COLO829 (cell line): ENCODE measurements at places on chromosomes 13 and 19.
A peak's percentile ranks its signal among the peaks of the same experiment; 100 is the strongest.

DNA sequence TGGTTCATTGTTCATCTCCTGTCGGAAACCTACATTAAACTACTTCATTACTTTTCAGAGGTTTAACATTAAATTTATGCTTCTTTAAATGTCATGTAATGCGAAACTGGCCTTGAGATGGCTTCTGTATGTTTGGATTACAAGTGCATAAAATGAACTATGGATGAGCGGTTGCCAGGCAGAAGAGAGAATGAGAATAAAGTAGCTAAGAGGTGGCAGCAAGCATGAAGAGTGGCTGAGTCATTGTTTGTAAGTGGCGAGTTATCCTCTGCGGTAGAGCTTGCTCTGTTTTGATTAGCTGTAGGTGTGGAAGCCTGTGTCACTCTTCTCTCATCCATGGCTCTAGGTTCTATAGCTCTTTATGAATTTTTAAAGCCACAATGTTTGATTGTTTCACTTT is 1139.6 kb upstream of the PCDH9 start:
- DNase-seq, result no peak

GRCh38 chr13:105602956-105603670 is 932.3 kb downstream of the EFNB2 start:
- DNase-seq, result no peak

GRCh38 chr13:36924001-36924400 is 4.0 kb upstream of the SMAD9 start:
- DNase-seq, result no peak

DNA sequence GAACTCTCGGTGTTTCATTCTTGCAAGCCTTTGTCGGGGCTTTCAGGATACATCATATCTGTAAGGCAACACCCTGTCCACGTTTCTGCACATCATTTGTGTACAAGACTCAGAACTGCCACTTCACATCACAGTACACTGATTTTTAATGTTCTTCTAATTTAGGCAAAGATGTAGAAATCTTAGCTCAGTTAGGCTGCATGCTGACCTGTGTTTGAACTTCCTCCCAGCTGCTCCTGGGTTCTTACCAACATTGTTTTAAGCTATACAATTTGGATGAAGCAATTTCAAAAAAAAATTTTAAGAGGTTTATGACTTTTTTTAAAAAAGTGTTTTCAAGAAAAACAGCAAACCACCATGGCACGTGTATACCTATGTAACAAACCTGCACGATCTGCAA is 1047.9 kb upstream of the SLC10A2 start:
- DNase-seq, result no peak

DNA sequence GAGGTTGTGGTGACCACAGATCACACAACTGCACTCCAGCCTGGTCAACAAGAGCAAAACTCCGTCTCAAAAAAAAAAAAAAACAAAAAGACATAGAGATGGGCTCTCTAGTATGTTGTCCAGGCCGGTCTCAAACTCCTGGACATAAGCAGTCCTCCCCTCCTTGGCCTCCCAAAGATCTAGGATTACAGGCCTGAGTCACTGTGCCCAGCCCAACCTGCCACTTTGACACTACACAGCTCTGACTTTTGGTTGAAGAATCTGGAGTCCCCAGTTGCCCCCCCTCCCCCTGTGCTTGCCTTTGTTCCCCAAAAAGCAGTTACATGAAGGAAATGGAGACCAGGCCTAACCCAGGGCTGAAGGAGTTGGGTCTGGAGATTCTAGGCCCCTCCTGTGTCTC is 12.9 kb downstream of the CARM1 start:
- DNase-seq, result no peak

GRCh38 chr19:58354478-58355030 is 1.3 kb upstream of the A1BG start:
- no peak for DNase-seq

- DNase-seq, result no peak
Observed at GRCh38 chr13:114100446-114101357, 31.7 kb downstream of the RASA3 start.

DNA sequence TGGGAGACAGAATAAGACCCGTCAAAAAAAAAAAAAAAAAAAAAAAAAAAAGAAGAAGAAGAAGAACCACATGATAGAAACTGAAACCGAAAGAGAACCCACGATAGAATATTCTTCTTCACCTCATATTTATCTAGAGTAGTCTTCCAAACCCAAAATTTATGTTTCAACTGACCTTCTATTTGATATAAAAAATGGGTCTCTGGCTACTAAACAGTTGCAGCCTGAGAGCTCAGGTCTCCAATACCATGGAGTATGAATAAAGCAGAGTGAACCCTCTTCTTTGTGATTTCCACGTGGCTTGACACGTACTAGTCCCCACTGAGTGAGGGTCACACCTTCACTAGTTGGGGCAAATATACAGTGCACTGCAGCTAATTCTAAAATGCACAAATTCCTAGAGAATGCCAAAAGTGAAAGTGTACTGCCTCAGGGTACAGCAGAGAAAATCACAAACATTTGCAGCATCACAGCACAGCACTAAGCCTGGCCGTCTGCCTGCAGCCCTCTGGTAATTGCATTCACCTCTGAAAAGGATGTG is 30.8 kb upstream of the RFC3 start:
- DNase-seq, result peak; percentile 24

DNA sequence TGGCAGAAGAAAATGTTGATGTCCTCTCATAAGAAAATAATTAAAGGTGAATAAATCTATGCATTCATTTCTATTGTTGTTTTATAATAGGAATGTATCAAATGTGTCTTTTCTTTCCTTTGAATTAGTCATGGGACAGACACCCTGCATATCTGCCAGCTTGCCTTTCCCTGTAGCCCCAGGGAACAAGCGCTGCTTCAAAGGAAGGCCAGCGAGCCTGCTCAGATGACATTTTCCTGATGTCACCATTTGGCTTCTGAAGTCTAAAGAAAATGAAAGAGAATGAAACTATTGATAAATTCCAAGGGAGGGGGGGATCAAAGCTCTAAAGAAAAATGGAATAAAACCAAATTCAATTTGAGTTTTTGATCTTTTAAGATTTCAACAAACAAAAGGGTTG is 574.8 kb downstream of the IRS2 start:
- peak; percentile 39 for DNase-seq

DNA sequence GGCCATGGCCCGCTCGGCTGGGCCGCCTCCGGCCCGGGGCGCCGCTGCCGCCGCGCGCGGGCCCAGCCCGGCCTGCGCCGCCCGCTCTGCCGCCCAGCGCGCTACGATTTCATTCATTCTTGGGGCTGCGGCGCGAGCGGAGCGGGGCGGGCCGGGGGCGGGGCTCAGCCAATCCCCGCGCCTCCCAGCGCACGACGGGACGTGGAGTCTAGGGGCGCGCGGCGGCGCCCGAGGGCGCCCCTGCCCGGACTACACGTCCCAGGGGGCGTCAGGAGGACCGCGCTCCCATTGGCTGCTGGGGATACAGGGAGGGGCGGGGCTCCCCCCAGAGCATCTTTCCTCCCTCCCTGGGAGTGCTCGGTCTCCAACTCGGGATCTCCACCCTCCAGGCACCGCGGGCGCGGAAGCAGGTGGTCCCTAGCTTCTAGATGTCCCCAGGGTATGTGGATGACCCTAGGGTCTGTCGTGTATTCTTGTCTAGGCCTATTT is 5.6 kb upstream of the DPF1 start:
- DNase-seq, result peak; percentile 36

GRCh38 chr19:35380450-35381124 is 9.7 kb downstream of the GPR42 start:
- DNase-seq, result no peak

GRCh38 chr19:49904136-49904535 is 7.4 kb upstream of the IL4I1 start:
- DNase-seq, result no peak

DNA sequence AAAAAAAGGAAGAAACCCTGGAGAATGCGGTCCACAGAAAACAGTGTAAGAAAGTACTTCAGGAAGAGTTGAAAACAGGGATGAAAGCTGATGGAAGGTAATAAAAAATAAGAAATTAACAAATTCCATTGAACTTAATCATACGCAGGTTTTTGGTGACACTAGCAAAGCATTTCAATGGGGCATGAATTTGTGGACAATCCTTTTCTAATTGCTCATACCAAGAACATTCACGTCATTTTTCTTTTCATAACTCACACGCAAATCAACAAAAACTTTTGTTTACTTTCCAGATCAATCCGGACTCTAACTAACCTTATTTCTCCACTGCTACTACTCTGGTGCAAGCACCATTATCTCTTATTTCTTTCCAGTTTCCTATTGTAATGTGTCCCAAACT is 1195.0 kb downstream of the SLITRK5 start:
- DNase-seq, result no peak

DNA sequence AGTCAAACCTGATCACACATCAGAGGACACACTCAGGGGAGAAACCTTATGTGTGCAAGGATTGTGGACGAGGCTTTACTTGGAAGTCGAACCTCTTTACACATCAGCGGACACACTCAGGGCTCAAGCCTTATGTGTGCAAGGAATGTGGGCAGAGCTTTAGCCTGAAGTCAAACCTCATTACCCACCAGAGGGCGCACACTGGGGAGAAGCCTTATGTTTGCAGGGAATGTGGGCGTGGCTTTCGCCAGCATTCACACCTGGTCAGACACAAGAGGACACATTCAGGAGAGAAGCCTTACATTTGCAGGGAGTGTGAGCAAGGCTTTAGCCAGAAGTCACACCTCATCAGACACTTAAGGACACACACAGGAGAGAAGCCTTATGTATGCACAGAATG is 8.2 kb upstream of the ZNF527 start:
- DNase-seq, result no peak

DNA sequence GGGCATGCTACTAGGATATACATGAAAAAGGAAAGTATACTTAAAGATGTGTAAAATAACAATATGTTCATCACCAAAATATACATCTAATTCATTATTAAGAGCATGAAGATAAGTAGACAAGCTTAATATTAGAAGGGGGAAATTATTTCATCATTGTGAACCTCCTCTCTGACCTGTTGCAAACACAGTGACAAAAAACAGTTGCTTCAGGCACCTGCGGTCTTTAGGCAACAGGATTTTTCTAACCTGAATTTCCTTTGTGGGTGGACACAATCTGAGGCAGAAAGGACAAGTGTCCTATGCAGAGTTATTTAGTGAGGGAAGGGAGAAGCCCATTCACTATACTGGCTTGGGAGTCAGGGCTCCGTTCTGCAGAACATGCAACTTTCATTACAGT is 6.3 kb downstream of the FREM2 start:
- no peak for DNase-seq

DNA sequence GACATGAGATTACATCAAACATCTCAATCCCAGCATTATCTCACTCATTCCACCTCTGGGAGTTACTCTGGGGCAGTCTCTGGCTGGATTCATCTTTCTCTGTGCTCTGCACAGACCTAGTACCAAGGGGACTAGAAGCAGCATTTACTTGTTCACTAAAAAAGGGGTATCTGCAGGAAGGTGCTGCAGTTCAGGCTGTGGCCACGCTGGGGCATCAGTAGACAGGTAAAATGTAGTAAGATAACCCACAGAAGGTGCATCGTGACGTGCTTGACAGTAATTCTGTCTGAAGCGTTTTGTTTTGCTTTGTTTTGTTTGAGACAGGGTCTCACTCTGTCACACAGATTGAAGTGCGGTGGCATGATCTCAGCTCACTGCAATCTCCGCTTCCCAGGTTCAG is 29.3 kb downstream of the ZNF564 start:
- DNase-seq, result no peak

DNA sequence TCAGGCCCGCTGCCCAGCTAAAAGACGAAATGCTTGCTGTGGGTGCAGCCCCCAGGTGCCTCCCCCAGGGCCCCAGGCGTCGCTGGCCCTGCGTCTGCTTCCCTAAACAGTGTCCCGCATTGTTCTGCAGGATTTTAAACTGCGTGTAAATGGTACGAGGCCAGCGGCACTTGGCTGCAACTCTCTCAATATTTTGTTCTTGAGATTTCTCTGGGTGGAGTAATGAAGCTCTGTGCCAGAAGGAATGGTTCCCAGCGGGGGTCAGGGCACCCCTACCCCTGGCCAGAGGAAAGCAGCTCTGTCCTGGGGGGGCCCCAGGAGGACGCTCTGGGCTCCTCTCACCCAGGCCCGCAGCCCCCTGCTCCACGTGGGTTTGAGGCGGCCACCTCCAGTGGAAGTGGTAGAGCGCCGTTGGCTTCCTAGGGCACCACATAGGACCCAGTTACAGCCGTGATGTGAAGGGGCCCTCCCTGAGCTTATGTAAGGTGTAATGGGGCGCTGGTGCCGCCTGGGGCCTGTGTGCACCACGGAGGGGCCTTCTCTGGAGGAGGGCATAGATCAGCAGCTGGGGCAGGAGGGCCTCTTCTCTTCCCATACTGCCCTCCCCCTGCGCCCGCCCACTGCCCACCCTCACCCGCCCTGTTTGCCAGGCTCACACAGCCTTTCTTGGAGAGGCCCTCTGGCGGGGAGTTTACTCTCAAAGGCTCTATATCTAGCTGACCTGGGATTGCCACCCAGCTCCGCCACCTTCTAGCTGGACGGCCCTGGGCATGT is 19.8 kb downstream of the PAK4 start:
- DNase-seq, result no peak

DNA sequence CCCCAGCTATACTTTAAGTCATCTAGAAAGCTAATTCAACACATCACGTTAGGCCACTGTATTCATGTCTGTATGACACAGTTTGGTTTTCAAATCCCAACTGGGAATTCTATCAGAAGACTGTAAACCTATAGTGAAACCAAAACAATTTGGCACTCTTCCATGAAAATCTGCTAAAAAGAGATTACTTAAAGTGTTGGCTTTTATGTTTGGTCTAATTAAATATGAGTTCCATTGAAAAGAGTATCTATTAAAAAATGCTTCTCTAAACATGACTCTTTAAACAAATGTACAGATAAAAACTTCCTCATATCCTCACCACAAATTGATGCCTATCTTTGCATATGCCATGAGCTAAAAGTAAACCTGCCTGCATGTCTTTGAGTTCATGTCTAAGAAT is 25.4 kb downstream of the PCDH9 start:
- no peak for DNase-seq

DNA sequence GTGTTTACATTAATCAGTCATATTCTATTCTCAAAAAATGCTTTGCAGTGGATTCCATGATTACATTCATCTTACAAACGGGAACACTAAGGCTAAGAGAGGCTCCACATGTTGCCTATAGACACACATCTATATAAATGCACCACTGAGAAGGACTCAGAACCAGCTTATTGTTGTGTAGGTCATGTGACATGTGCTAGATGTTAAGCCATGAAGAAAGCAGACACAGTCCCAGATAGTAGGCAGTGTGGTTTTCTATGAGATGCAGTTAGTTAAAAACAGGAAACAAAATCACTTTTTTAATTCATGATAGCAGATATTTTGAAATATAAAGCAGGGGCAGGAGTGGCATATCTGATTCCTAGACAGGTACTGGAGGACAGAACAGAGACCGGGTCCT is 10.7 kb downstream of the SIGLEC6 start:
- no peak for DNase-seq
